T-helper 1 cell (primary cell): ENCODE measurements at places on chromosomes 3 and 15.

GRCh38 chr15:45114076-45114750 lies at the start of the genes DUOX2 and DUOXA2:
DUOX2 (minus strand) TSS chr15:45114172; CDS start chr15:45113411, 761 bp downstream.
DUOXA2 (plus strand) TSS chr15:45114326; CDS start chr15:45114606, 280 bp downstream.
- no peak for DNase-seq

GRCh38 chr3:16825617-16826204 lies 59.0 kb upstream of the PLCL2 start:
- no peak for DNase-seq

- no peak for DNase-seq
Measured at GRCh38 chr15:38961456-38961855, 396.8 kb upstream of the RASGRP1 start.

GRCh38 chr3:21310891-21311290 lies 440.1 kb downstream of the ZNF385D start:
- DNase-seq, result no peak

GRCh38 chr3:96869316-96869715 lies 54.9 kb downstream of the EPHA6 start:
- DNase-seq, result no peak

GRCh38 chr3:25597535-25598101 lies 67.1 kb downstream of the TOP2B start:
- no peak for DNase-seq

GRCh38 chr3:99638167-99638948 lies at the start of gene COL8A1:
COL8A1 (plus strand) TSS chr3:99638594; CDS start chr3:99790683, 152,089 bp downstream.
- DNase-seq, result no peak

GRCh38 chr3:127815641-127816605 lies 6.4 kb downstream of the MGLL start:
- DNase-seq, result no peak

- no peak for DNase-seq
Measured at GRCh38 chr3:125261031-125261430, 48.5 kb upstream of the SLC12A8 start.

DNA sequence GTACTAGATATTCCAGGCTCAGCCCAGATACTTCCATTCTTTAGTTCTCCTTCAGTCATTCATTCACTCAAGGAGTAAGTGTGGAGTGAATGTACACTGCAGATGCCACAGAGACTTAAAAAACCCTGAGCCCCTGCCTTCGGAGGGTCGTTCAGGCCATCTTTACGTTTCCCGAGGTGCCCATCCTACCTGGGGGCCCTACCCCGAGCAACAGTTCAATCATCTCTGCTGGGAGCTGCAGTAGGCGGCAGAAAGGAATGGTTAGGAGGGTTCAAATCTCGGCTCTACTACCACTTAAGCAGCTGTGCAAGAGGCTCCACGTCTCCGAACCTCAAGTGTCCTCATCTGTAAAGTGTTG lies 613 bp downstream of the SEC13 start:
- no peak for DNase-seq

- DNase-seq, result no peak
Measured at GRCh38 chr15:99433757-99434450, 131.9 kb upstream of the MEF2A start.

DNA sequence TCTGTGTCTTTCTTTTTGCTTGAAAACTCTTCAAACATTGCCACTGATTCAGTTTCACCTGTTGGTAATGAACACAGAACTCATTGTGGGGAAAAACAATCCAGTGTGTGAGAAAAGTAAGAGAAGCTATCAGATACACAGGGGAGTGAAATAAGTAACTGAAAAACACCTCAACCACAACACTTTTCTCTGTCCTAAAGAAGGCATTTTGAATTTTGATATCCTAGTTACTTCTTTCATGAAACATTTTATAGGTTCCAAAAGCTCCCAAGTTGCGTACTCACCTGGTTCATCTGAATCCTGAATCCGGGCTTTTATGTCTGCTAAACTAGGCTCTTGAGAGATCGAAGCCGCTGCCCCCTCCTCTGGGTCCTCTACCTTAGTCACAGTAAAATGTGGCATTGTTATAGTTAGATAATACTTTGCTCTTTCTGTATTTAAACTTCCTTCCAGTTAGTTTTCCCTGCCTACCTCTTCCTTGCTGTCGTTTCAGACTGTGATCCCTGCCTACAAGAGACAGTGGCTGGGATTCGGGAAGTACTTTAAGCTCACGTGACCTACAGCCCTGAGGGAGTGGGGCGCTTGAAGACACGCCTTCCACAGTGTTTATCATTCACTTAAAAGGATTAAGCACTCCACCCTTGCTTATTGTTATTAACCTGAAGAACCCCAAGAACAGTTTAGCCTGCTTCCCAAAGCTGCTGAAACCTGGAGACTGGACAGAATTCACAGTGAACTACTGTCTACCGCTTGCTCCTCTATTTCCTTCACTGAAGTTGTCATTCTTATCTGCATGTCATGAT lies 19.1 kb downstream of the SLC12A6 start:
- DNase-seq, result no peak

DNA sequence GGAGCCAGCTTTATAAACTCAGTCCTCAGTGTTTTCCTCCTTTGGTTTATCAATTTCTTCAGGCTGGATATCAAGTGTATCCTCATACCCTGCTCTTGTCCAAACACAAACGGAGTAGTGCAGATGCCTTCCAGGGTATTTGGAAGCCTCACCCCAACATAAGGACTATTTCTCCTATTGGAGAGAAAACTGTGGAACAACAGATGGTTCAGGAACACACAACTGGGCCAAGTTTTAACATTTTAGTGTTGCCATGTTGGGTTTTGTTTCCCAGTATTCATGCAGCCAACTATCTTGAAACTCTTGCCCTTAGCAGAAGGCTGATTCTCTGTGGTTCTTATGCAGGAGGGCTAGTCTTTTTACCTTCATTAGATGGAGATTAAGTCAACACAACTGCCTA lies 398.1 kb downstream of the GABRB3 start:
- no peak for DNase-seq

DNA sequence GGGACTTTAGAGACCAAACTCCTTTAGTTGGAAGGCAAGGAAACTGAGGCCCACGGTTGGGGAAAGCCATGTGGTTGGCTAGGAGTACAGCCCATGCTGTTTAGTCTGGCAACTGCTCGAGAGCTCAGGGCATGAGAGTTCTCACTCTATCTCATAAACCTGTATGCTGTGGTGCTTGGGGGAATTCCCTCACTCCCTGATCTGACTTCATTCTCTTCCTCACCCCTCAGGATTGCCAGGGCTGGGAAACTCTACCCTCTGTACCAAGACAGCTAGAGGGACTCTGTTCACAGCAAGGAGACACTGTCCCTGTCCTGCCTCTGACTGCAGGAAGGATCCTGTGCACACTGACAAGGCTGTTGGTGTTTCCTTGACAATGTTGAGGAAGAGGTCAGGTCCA lies 230.2 kb downstream of the ZNF621 start:
- no peak for DNase-seq

- no peak for DNase-seq
Measured at GRCh38 chr15:56786966-56787365, 53.7 kb upstream of the ZNF280D start.

GRCh38 chr3:107769882-107770281 lies 247.1 kb downstream of the BBX start:
- no peak for DNase-seq

DNA sequence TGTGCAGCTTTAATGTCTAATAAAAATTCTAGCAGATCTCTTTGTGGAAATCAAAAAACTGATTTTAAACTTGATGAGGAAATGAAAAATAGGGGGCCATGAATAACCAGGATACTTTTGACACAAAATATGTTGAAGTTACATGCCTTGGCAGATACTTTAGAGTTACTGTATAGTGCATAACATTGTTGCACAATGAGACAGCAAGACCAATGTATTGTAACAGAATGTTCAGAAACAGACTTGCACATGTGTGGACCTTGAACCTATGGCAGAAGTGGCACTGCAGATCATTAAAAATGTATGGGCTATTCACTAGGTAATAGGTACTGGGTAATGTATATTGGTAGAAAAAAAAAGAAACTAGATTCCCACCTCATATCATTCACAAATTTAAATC lies 343.0 kb upstream of the ARL6 start:
- no peak for DNase-seq
